ENCODE measurements at places on chromosomes 5 and 9.
A peak's percentile ranks its signal among the peaks of the same experiment; 100 is the strongest.

DNA sequence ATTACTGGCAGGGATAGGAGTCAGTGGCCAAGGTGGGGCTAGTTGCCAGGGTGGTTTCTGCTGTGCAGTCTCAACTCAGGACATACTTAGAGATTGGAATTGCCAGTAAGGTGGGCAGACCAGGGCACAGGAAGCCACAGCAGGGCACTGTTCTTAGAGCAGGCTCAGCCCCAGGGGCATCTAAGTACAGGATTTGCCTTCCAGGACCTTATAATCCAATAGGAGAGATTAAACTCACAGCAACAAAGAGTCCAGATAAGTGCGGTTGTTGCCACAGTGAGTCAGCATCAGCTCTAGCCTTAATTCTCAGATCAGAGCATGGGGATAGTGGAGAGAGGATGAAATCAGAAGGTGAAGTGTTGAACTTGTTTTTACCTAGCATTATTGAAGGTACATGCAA, 265.8 kb upstream of the TRPC7 start:
- DNase-seq = peak; percentile 59

DNA sequence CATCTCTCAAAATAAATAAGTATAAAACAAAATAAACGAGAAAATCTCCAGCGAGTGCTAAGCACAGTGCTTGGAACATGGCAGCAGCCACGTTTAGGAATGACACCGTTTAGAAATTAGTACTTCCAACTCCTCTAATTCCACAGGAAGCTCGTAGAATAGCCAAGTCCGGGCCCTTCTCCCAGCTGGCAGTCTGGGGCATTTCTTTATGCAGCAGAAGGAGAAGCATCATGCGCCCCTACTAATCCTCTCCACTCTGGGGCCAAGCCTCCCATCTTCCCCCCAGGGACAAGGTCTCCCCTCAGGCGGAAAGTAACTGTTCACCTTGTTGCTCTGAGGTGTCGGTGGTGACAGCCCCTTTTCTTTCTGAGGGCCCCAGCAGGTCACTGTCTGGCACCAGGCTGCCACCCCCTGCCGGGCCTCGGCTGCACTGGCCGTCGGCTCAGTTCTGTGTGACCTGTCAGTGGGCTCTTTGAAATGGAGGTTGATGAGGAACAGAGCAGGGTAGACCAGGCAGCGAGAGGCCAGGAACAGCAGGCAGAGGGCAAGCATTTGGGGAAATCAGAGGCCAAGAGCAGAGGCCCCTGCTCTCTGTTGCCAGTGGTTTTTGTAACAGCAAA, 113.5 kb upstream of the WWC1 start:
- DNase-seq = no peak

- DNase-seq = no peak
Measured at GRCh38 chr5:43137326-43137725, 16.6 kb downstream of the ZNF131 start.

DNA sequence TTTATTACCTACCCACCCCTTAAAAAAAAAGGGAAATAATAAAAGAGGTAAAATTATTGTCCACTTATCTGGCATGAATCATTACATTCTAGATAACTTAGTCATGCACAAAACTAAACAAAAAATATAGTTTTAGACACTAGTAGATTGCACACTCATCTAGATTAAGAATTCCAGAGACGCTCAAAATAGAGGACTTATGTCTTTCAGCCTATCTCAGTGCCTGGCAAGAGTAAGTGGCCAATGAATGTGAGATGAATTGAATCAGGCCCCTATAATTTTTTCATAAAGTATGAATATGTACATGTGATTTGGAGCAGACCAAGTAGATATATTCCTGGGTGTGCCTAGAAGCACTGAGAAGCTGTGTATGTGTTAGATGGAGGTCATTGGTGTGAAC, 2.0 kb upstream of the RXFP3 start:
- no peak for DNase-seq

DNA sequence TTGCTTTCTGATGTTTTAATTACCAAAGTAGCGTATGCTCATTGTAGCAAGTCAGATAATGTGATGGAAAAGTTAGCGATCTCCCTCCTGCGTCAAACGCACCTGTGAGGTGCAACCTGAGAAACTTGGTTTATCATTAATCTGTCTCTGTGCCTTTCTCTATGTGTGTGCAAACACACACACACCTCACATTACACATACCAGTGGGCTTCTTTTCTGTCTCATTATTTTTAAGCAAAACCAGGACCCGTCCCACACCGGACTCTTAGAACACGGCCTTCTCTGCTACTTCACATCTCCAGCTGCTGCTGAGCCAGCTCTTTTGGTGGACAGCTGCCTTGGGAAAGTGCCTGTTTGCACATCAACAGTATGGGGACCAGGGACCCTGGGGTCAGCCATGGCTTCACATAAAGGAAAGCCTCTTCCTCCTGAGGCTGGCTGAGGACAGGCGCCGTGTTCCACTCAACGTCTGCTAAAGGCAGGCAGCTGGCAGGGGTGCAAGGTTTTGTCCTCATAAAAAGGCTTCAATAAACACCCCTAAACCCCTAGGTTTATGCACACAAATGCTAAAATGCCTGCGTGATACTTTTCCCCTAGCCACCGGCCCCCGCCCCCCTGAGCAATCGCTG, 44.2 kb downstream of the MRPL36 start:
- DNase-seq = no peak

- DNase-seq = peak; percentile 66
Measured at GRCh38 chr5:175657593-175658271, at the start of gene HRH2. HRH2 (plus strand) TSS chr5:175658071; CDS start chr5:175683234, 25,163 bp downstream.

GRCh38 chr5:156715287-156715686, 134.8 kb upstream of the PPP1R2B start:
- no peak for DNase-seq

- no peak for DNase-seq
Measured at GRCh38 chr9:126515001-126515872, 98.5 kb upstream of the LMX1B start.

GRCh38 chr9:115204904-115205453, 87.0 kb upstream of the TNC start:
- peak; percentile 79 for DNase-seq

GRCh38 chr5:96880444-96881164, 4.3 kb downstream of the ERAP2 start:
- no peak for DNase-seq

DNA sequence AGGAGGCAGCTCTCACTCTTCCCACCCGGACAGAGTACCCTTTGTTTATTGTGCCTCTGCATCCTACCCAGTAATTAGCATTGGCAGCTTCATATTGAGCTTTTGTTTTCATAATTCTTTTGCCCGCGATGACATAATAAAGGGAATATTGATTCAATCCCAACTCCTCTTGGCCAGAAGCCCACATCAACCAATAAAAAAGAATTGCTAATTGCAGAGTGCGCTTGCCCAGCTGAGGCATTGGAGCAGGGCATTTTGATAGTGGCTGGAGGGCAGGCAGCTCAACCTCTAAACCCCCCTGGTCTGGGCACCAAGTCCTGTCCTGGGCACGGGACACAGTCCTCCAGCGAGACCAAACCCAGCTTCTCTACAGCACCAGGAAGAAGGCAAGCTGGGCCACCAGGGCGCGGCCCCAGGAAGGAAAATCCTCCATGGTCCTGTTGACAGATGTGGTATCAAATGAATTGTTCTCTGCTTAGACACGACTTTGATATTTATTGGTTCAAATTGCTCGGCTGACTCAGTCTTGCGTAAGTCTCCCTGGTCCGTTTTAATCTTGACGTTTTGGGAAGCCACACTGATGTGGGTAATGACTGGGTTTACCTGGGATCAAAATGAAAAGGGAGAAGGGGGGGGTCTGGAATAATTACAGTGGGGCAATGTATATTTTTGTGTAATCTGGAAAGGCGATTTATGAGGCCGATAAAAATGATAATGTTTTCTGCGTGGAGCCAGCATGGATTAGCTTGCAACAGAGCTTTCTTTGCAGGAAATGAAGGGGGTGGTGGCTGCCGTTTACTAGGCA, 220.7 kb upstream of the MSX2 start:
- peak; percentile 81 for DNase-seq

GRCh38 chr5:100575815-100576214, 40.6 kb downstream of the FAM174A start:
- no peak for DNase-seq

GRCh38 chr5:178668579-178668978, 41.7 kb upstream of the CLK4 start:
- no peak for DNase-seq

DNA sequence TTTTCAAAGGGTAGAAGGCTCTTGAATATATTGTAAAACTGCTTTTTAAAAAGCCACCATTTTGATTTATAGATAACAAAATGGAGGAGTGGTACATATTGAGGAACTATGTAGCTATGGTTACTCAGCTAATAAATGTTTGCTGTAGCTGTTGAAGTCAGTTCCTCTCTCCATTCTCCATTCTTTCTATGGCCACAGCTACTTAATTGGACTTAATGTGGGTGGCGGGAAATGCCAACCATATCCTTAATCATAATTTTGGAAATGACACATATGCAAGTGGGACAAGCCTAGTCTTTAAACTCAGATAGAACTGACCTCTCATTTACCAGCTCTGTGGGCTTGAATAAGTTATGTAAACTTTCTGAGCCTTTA, 10.6 kb downstream of the CDKN2A start:
- no peak for DNase-seq

DNA sequence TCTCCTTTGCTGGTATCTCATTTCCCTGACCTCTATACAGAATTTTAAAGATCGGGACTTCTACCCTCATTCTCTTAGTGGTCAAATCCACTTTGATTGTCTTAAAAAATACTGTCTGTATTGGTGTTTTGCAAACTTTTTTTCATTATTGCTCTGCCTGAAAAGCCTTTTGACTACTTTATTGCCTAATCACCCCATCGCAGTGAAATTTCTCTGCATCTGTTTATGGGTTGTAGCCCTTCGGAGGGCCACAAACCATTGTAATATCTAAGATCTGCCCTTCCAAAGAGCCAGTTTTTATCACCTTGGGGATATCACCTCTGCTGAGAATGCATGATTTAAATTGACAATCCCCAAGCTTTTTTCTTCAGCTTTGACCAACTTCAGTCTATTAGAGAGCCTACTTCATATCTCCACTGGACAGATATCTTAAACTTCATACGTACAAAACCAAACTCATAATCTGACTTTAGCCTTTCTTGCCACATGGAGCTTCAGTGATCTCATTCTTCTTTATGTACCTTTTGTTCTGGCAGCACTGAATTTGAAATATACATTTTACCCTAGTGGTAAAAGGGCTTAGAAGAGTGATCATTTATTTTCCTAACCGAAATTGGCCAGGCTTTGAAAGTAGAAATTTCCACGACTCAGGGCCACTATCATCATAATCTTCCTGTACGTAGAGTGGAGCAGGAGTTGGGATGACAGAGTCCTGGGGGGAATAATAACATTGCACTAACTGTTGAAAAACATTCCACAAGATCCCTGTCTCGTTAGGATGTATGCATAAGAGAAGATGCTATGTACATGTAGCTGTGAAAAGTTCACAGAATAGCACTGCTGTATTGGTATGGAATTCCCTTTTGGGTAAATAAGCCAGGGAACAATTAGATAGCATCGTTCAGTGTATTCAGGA, 21.4 kb downstream of the KIF2A start:
- DNase-seq = no peak

DNA sequence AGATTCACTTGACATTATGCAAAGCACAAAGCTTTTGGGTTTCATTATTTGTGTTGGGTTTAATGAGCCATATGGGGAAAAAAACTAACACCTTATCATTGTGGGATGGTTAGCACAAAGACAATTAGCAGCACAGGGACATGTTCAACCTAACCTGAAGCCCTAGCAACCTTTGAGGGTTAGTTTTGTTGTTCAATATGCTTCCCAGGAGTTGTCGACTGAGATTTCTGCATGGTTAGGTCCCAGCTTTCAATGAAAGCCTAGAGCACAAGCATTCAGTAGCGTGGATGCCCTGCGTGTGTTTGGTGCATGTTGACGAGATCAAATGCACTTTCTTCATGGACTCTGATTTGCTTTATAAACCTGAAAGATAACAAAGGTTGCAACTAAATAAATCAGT, 565.2 kb upstream of the TLE4 start:
- DNase-seq = no peak

- DNase-seq = no peak
Measured at GRCh38 chr5:169870211-169870610, 110.1 kb downstream of the INSYN2B start.

DNA sequence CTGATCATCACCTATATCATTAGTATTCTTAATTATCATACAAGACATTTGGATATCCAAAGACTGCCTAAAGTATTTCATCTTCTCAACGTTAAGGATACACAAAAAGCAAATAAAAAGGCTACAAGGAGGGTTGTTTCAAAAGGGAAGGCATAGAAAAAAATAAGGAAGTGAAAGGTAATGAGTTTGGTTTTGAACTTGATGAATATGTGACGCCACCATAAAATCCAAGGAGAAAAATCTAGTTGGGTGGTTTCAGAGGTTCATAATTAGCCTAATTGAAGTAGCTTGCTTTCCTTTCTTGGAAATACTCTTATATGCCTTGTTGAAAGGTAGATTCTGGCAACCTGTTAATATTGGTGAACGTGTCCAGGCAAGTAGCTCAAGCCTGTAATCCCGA, 96.1 kb upstream of the SGCD start:
- no peak for DNase-seq

DNA sequence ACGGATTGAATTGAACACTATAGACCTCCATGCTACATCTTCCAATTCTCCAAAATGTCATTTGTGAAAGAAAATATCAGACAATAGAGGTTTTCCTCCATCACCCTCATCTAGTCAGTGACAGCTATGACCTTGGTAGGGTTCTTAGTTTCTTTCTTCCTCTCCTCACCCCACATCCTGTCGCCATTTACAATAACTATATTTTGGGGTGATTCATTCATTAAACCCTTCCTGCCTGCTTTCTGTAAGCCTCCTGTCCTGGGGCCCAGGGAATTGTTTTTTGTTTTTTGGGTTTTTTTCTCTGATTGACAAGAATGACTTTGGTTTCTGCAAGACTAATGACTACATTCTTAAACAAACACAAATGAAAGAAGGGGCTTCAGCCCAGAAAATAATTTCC, 82.6 kb downstream of the PRELID2 start:
- DNase-seq = no peak

- DNase-seq = no peak
Measured at GRCh38 chr5:171592076-171592475, 172.6 kb downstream of the FGF18 start.

DNA sequence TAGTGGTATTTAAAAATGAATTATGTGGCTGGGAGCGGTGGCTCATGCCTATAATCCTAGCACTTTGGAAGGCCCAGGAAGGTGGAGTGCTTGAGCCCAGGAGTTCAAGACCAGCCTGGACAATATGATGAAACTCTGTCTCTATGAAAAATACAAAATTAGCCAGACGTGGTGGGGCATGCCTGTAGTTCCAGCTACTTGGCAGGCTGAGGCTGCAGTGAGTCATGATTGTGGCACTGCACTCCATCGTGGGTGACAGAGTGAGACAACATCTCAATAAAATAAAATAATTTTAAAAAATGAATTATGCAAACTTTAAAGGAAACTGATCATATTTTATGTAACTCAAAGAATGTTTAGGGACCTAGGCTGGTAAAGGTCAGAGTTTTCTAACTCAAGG, 310.8 kb upstream of the DMRT1 start:
- peak; percentile 38 for DNase-seq

DNA sequence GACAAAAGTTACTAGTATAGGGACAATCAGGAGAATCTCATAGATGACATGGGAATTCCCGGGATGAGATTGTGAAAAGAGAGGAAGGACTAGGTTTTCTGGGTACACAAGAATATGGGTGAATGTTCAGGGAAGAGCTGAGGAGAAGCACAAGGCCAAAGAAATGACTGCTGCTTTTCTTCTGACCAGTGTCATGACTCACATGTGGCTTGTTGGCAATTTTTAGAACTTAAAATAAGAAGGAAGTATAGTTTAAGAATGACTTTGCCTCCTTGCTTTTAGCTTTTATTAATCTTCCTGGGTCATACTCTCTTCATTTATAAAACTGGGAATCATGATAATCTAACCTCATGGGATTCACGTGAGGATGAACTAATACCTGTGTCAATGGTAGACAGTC, 652.4 kb upstream of the MEF2C start:
- DNase-seq = no peak

All from umbilical cord (tissue), 2 donors.